ENCODE measurements at places on chromosomes 7 and 10. TPM values are rescaled to one million over a fixed set of nuclear protein-coding genes. Genes with fewer than 3 reads are reported as not detected.

TAS2R4 gene
- polyA plus RNA-seq, result 0.11 TPM

GRCh38 chr7:124764051-124764846 is 1.3 kb downstream of the GPR37 start:
- no peak for DNase-seq

- DNase-seq, result no peak
Measured at GRCh38 chr7:94205529-94205928, 189.2 kb upstream of the COL1A2 start.

DNA sequence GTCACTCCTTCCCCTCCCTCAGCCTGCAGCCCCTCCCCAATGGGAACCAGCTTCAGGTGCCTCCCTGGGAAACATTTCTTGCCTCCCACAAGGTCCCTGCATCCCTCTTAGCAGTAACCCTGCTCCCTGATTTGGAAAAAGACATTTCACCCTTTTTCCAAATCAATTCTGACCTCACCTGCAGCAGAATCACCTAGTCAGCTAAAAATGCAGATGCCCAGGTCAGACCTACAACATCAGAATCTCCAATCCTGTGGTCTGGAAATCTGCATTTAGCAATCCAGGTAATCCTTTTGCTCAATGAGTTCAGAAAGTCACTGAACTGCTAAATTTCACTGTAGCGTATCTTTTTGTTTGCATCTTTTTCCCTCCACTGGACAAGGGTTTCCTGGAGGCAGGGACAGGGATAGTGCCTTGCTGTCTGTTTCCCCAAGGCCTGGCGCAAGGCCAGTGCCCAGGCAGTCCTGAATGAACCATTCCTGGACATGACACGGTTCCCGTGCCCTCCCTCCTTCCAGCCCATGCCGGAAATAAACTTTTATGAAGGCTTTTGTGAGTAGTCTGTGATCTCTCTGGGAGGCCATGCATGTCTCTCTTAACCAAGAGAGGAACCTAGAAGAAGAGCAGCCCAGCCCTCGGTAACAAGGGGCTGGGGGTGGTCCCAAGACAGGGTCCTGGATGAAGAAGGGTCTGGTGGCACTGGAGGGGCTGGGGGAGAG is 44.0 kb downstream of the COL13A1 start:
- DNase-seq, result peak; percentile 73

DNA sequence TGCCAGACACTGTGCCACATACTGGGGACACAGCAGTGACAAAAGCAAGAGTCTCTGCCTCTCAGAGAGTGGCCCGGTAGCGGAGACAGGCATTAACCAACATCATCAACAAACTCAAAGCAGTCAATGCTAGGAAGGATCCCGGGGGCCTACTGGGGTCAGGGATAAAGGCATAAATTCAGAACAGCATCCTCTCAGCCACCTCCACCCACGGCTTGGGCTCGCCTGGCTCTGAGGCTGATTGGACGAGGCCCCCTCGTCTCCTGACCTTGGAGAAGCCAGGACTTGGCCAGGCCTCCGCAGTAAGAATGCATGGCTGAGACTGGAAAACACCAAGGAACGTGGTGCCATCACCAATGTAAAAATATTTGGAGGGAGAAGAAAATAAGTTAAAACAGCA is 102.1 kb downstream of the ARHGAP22 start:
- peak; percentile 15 for DNase-seq

GRCh38 chr7:114901771-114902170 is 20.1 kb upstream of the MDFIC start:
- no peak for DNase-seq

BAMBI gene
- polyA plus RNA-seq, result 53.3 TPM

DNA sequence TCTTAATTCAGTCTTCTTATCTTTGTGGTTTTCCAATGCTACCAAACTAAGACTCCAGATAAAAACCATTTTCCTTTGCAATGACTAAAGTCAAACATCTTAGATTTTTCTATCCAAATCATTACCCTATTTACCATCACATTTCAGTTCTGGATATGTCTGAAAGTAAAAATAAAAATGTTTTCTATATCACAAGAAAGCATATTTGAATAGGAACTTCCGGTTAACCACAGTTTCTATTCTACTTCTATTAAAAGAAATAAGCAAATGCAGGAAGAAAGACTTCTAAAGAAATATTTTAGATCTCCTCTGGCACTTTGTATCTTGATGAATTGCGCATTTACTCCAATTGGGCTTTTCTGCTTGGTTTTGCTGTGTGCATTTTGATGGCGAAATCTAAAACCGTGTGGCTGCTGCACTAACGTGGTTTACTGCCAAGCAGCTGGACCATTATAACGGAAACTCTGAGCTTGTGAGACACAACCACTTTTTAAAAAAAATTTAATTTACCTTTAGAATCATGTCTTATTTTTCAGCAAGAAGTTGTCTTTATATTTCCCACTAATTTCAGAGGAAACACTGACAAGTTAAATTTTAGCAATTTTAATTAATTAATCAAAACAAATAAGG is 146.1 kb downstream of the VPS50 start:
- no peak for DNase-seq

- no peak for DNase-seq
Measured at GRCh38 chr7:103048833-103049232, 25.8 kb downstream of the FBXL13 start.

DNA sequence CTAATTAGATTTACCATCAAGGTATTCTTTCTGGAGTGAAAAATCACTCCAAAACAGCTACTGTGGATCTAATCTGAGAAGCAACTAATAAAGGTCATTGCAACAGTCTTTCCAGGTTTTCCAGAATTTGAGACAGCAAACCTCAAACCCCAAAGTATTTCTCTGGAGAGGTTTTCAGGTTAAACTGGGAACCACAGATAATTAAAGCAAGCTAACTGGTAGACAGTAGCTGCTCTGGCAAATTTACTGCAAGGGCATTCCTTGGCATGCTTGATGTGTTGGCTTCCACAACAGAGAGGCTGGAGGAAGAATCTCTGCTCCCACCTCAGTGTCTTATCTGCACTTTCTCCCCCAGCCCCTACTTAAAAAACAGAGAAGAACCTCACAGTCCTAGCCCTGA is 140.0 kb upstream of the NRBF2 start:
- DNase-seq, result no peak

DNA sequence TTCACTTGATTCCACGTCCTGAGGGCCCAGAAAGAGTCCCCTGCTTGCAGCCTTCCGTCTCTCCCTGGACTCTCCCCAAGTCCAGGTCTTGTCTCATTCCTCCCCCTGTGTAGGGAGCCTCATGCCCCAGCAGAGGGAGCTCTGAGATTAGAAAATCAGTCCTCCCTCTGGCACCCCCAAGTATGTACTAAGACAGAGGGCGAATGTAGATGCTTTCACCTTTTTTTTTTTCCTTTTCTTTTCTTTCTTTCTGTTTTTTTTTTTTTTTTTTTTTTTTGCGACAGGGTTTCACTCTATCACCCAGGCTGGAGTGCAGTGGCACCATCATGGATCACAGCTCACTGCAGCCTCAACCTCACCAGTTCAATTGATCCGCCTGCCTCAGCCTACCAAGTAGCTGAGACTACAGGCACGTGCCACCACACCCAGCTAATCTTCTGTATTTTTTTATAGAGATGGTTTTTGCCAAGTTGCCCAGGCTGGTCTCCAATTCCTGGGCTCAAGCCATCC is 10.3 kb downstream of the SFXN3 start:
- DNase-seq, result peak; percentile 78

INSYN2A gene
- 0.01 TPM for polyA plus RNA-seq

DNA sequence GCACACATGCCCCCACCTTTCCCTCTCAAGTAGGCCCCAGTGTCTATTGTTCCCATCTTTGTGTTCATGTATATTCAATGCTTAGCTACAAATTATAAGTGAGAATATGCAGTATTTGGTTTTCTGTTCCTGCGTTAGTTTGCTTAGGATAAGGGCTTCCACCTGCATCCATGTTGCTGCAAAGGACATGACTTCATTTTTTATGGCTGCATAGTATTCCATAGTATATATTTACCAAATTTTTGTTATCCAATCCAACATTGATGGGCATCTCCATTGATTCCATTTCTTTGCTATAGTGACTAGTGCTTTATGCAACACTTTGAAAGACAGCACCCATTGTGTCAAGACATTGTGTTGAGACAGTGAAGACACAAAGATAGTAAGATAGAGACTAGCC is 19.0 kb upstream of the ABCB4 start:
- DNase-seq, result no peak

- DNase-seq, result no peak
Measured at GRCh38 chr7:68143345-68143744, 1146.7 kb downstream of the TYW1 start.

GRCh38 chr7:15199482-15199881 is 296.9 kb upstream of the DGKB start:
- no peak for DNase-seq

GRCh38 chr7:6106140-6106904 is 75.1 kb downstream of the ANKRD61 start:
- DNase-seq, result no peak

OPN4 gene
- polyA plus RNA-seq, result 0.03 TPM

IGFBP3 gene
- polyA plus RNA-seq, result 54.4 TPM

DNA sequence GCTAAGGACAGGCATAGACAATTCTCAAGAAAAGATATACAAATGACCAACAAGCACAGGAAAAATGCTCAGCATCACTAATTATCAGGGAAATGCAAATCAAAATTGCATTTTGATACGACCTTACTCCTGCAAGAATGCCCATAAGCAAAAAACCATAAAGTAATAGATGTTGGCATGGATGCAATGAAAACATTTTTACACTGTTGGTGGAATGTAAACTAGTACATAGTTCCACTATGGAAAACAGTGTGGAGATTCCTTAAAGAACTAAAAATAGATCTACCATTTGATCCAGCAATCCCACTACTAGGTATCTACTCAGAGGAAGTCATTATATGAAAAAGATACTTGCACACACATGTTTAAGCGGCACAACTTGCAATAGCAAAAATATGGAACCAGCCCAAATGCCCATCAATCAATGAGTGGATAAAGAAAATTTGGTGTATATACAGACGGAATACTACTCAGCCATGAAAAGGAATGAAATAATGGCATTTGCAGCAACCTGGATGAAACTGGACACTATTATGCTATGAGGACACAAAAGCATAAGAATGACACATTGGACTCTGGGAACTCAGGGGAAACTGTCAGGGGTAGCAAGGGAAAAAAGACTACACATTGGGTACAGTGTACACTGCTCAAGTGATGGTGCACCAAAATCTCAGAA is 59.3 kb downstream of the DGKI start:
- no peak for DNase-seq

TAS2R3 gene
- not detected for polyA plus RNA-seq

BLNK gene
- polyA plus RNA-seq, result 0.80 TPM

TNS3 gene
- polyA plus RNA-seq, result 10.1 TPM

GRCh38 chr7:50696810-50697582 is 85.7 kb downstream of the GRB10 start:
- DNase-seq, result no peak

- DNase-seq, result no peak
Measured at GRCh38 chr10:121525251-121526134, 72.8 kb downstream of the FGFR2 start.

- DNase-seq, result no peak
Measured at GRCh38 chr10:3769556-3769955, 15.5 kb downstream of the KLF6 start.

CDK14 gene
- 2.9 TPM for polyA plus RNA-seq

CDH23 gene
- polyA plus RNA-seq, result 1.9 TPM

GRCh38 chr10:100670828-100671479 is 74.4 kb upstream of the PAX2 start:
- DNase-seq, result no peak

VWDE gene
- not detected for polyA plus RNA-seq

DNA sequence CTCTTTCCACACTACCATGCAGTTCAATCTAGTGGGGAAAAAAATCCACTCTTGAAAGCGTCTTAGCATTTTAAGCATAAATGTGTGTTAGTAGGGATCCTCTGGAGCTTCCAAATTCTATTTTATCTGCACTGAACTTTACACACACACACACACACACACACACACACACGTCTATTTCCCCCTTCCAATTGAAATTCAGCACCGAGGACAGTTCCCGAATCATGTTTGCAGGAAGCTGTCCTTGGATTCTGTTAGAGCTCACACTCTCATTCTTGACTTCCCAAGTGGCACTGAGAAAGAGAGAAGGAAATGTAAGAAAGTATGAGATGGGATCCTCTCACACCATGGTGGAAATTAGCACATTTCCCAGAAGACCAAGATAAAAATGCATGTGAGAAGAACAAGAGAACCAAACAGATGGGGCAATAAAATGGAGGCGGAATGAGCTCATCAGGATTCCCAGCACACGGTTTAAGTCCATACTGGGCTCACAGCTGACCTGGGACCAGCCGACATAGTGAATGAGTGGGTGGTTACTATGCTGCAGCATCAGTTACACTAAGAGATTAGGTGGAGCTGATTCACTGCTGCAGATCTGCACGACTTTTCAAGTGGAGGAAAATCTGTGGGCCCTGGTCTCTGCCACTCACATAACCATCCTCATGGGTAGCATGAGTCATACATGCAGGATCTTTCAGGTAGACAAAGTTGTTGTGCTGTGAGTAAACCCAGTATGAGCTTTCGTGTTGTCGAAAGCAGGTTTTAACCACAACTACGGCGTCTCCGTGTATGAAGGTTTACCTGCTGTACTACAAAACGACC is 3.3 kb upstream of the NPTX2 start:
- no peak for DNase-seq

AFAP1L2 gene
- 3.0 TPM for polyA plus RNA-seq

DNA sequence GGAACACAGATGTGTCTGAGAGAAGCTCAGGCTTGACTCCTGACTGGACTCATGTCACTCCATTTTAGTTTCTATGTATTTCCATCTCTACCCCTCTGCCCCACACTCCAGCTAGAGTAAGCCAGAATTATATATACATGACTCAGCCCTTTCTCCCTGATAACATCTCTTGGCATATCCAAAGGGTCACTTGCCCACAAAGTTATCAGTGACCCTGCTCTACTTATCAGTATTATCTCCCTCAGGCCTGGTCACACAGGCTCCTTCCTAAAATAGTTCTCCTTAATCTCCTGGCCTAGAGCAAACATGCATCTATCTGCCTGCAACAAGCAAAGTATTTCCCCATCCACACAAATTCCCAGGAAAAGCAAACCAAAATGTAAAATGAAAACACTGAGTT is 598.3 kb downstream of the SUGCT start:
- no peak for DNase-seq

- DNase-seq, result no peak
Measured at GRCh38 chr7:93949423-93949822, 27.9 kb downstream of the GNG11 start.

GRCh38 chr10:10314626-10315025 is 703.0 kb upstream of the CELF2 start:
- no peak for DNase-seq

CTNNA3 gene
- 4.8 TPM for polyA plus RNA-seq
